Kasumi-1 (cell line): ENCODE measurements at places on chromosomes 4 and X.

DNA sequence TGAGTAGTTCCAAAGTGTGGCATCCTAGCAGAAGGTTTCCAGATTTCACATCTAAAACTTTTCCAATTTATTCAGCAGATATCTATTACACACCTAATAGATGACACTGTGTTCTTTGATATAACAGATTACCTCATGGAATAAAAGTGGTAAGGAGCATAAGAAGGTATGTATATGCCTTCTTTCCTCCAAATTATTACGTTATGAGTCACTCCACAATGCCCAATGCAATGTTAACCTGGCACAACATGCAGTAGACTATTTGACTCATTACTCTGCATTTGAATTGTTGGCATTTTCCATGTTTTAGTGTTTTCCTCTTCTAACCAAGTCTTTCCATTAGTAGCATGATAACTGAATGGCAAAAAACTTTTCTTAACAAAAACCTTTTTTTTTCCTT lies 383.6 kb downstream of the ADGRL3 start:
- no peak for DNase-seq

GRCh38 chr4:82501154-82501442 lies 60.7 kb downstream of the TMEM150C start:
- DNase-seq, result no peak

GRCh38 chr4:8665406-8666360 lies 73.1 kb downstream of the CPZ start:
- DNase-seq, result no peak

- DNase-seq, result no peak
These were observed 437.5 kb upstream of the FGF16 start for GRCh38 chrX:77009691-77010090.

GRCh38 chrX:68835104-68835442 lies 6.3 kb downstream of the EFNB1 start:
- no peak for DNase-seq

- DNase-seq, result no peak
These were observed 106.4 kb downstream of the PHKA2 start for GRCh38 chrX:18877469-18877868.

DNA sequence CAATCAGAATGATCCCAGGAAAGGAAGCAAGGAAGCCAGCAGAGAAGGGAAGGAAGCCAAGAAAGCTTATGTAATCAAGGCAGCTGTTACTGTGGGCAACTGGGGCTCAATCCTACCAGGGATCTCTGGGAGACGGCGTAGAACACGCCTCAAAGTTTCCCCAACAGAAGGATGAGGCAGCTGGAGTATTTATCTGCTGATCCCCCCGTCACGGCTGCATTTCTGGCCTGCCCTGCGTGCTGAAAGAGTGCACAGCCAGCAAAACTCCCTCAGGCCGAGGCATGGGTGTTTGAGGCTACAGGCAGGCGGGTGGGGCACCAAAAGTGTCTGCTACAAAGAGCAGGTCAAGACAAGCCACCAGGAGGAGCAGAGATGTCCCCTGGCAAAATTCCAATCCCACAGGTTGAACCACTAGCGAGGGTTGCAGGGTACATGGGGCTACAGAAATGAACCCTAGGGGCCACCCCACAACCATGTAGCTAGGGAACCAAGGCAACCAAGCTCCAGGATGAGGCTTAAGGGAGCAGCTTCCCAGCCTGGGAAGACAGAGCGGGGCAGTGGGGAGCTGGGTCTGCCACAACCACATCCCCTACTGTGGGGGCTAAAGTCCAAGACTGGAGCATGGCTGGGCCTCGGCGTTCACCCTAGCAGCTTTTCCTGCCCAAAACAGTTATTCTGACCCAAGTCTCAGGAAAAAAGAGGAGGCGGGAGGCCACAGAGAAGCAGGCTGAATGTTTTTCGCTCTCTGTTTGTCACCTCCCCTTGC lies 113.4 kb downstream of the BCOR start:
- no peak for DNase-seq

GRCh38 chrX:12843061-12843667 lies 23.7 kb upstream of the TLR7 start:
- DNase-seq, result no peak
